ENCODE measurements at places on chromosomes 2 and 18.

DNA sequence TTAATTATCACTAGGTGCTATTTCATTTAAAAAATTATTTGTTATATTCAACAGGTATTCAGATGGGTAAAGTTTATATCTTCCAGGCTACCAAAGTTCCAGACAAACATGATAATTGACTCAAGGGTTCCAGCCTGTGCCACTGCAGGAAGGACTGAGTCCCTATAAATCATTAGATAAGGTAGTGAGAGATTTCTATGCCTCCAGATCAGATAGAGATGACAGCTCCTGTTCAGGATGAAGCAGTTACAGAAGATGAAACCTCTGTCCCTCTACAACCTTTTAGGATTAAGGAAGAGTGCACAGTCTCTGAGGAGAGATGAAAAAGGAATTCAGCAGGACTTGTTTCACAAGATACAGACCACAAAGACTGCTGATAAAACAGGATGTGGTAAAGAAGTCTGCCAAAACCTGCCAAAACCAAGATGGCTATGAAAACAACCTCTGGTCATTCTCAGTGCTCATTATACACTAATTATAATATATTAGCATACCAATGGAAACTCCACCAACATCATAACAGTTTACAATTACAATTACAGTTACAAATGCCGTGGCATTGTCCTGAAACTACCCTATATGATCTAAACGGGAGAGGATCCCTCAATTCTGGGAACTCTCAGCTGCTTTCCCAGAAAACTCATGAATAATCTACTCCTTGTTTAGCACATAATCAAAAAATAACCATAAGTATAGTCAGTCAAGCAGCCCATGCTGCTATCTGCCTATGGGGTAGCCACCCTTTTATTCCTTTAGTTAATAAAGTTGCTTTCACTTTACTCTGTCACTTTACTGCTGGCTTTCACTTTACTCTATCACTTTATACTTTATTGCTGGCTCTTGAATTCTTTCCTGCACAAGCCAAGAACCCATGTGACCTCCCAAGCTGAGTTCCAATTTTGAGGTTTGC, 288.5 kb downstream of the PDE11A start:
- no peaks in the 10 kb centered on the region for H3K36me3 ChIP-seq
- no peak overlapping the region for H3K4me3 ChIP-seq
- H3K27ac ChIP-seq, result no peak overlapping the region
- peaks cover 25% of the 10 kb centered on the region for H3K4me1 ChIP-seq

DNA sequence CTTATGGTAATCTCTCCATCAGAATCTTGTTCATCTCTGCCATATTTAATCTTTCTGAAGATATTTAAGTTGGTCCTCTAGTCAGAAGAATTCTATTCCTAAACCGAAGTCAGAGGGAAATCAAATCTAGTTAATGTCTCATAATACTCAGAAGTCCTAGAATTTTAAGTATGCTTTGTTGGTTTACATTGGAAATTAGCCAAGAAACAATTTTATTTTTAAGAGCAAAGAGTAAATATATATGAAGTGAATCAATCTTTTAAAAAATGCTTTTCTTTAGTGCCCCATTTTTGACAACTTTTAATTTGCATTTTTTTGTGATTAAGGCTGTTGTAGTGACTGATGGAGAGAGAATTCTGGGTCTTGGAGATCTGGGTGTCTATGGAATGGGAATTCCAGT, 38.1 kb downstream of the ME2 start:
- no peak overlapping the region for H3K4me3 ChIP-seq
- H3K27ac ChIP-seq, result no peak overlapping the region
- H3K36me3 ChIP-seq, result peaks cover 23% of the 10 kb centered on the region
- no peaks in the 10 kb centered on the region for H3K4me1 ChIP-seq
- DNase-seq, result no peak

GRCh38 chr2:16553226-16553625, 112.4 kb downstream of the CYRIA start:
- H3K27me3 ChIP-seq, result no peaks in the 10 kb centered on the region
- H3K36me3 ChIP-seq, result no peaks in the 10 kb centered on the region
- H3K4me1 ChIP-seq, result no peaks in the 10 kb centered on the region
- DNase-seq, result no peak

DNA sequence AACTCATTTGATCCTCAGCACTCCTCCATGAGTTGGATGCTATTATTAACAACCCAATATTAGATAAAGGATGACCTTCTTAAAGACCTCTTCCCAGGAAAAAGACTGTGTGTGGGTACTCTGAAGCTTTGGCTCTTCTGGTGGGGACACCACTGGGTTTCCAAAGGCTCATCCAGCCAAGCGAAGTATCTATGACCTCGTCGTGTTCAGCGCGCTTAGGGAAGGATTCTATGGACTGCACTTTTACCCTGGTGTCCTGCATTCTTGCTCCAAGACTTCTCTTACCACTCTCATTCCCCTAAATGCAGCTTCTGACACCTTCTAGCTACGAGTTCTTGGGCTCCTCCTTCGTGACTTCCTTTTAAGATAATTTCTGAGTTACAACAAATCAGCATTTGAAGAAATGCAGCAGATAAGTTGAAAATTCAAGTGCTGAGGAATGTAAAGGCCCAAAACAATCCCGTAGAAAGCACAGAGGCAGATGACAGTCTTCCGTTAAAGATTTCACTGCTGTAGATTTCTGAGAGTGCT, 673 bp upstream of the HNMT start:
- no peaks in the 10 kb centered on the region for H3K36me3 ChIP-seq
- H3K4me3 ChIP-seq, result no peak overlapping the region
- H3K4me1 ChIP-seq, result no peaks in the 10 kb centered on the region

GRCh38 chr2:193810533-193810932, 1615.8 kb upstream of the TMEFF2 start:
- no peaks in the 10 kb centered on the region for H3K36me3 ChIP-seq
- H3K27me3 ChIP-seq, result no peaks in the 10 kb centered on the region
- DNase-seq, result no peak
- H3K4me1 ChIP-seq, result no peaks in the 10 kb centered on the region
- H3K4me3 ChIP-seq, result no peak overlapping the region
- no peak overlapping the region for H3K27ac ChIP-seq
